Mammary epithelial cell (primary cell): ENCODE measurements at places on chromosomes 6 and 20. TPM values are rescaled to one million over a fixed set of nuclear protein-coding genes. Genes with fewer than 3 reads are reported as not detected.

DNA sequence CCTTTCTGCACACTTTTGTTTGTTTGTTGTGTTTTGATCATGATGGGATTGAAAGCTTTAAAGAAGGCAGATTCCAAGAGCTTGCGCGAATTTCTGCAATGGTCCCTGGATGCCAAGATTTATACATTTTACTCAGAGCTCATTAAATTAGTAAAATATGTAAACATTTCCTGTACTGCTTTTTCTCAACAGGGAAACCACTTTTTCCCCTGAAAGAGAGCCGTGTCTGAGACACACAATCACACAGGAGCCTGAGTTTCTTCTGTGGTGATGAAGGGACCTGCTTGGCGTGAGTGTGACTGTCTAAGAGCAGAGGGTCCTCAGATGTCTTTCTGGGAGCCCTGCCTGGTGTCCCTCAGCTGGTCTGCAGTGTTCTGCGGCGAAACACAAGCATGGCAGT is 12.1 kb upstream of the TAGAP start:
- DNase-seq = no peak

The RAD21L1 gene
- total RNA-seq = not detected

GRCh38 chr6:160177220-160177619 is 55.6 kb downstream of the SLC22A1 start:
- no peak for DNase-seq

DNA sequence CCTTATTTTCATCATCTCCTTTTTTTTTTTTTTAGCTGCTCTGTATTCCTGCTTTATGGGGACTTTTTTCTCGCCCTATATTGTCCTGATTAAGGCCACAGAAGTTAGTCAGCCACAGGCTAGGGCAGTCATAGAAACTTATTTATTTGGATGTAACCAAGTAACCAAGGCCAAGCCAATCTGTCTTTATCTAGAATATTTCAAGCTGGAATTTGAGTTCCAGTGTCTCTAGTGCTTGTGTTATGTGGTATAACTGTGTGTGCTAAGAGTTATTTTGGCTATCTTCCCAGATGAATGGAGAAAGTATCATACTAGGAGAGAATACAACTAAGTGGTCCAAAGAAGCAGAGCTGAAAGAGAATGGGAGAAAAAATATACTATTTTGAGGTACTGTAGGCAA is 751.5 kb downstream of the CBLN4 start:
- DNase-seq = peak; percentile 6

DNA sequence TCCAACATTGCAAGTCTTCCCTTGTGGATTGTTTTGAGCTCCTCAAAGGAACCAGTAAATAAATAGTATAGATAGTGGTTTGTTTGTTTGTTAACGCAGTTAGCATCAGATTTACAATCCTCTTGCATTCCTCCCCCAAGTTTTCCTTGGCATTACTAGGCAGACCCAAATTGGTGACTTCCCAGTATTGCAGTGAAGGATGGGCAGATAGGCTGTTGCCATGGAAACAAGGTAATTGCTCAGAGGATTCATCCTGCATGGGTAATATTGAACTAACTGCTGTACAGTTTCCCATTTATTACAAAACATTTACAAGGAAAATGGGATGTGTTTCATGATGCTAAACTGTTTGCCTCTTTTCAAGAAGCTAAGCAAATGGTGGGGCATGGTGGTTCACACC is 477.2 kb downstream of the EPM2A start:
- no peak for DNase-seq

The TULP4 gene
- 81.8 and 99.4 TPM in 2 replicates for total RNA-seq

GRCh38 chr6:81446509-81446908 is 306.0 kb downstream of the TENT5A start:
- DNase-seq = no peak

DNA sequence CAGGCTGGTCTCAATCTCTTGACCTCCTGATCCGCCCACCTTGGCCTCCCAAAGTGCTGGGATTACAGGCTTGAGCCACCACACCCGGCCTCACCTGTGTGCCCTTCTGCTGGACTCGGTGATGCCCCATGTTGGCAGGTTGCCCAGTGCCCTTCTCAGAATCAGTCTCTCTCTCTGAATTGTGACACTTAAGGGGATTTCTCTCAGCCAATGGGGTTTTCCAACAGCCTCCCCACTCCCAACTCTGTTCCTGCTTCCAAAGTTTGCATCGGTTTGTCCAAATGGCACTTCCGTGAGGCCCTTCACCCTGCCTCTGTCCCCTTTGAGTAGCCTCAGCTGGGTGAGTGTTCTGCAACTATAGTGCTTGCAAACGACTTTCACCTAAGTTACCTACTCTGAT is 3.1 kb upstream of the MRPS10 start:
- no peak for DNase-seq

DNA sequence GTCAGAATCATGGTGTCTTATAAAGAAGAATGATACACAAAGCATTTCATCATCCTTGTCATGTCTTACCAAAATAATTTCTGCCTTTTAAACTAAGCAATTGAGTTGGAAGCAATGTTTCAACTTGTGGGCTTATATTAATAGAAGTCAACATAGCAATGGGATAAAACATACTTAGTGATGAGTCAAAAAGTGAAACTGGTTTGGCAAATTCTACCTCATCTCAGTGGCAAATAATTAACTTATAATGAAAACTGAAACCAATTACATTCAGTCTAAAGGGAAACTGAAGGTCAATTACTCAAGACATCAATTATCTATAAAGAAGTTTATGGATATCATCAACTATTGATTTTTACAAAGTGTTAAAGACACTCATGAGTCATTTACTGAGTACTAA is 463.8 kb downstream of the BMP2 start:
- DNase-seq = peak; percentile 37

The C6orf120 gene
- total RNA-seq = 22.0 and 23.9 TPM in 2 replicates

GRCh38 chr6:113433335-113433991 is 423.7 kb upstream of the MARCKS start:
- DNase-seq = peak; percentile 80
